Ureter (tissue), 1 donor: ENCODE measurements at places on chromosomes 11 and 22. TPM values are rescaled to one million over a fixed set of nuclear protein-coding genes. Genes with fewer than 3 reads are reported as not detected.

Gene TEX54
- total RNA-seq = not detected

- no peak for DNase-seq
These were observed 26.7 kb downstream of the CD44 start for GRCh38 chr11:35165423-35166368.

Gene ZDHHC13
- 44.1 TPM for total RNA-seq

- DNase-seq = no peak
These were observed 547.0 kb downstream of the TBC1D22A start for GRCh38 chr22:47309476-47309875.

Gene DNAJB7
- total RNA-seq = not detected

DNA sequence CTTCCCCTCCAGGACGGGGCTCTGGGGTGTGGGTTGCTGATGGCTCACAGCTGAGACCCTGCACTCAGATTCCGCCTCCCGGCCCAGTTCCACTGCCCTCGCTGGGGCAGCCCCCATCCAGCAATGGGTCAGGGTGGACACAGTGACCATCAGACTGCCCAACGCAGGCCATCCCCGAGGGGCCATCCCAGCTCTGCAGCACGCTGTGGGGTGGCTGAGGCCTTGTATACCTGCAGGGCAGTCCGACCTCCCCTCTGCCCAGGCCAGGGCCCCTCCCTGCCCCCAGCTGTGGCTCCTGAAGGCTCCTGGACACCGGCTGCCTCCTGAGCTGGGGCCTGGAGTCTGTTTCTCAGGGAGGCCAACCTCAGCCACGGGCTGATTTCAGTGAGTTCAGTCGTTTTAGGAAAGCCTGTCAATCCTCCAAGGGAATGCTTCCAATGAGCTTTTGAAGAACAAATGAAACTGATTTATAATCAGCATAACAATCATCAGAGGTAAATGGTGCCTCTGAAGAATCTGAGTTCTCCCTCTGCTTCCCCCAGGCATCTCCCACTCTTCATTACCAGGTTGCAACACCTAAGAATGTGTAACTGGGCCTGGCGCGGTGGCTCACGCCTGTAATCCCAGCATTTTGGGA lies 95.1 kb downstream of the CELSR1 start:
- DNase-seq = no peak

DNA sequence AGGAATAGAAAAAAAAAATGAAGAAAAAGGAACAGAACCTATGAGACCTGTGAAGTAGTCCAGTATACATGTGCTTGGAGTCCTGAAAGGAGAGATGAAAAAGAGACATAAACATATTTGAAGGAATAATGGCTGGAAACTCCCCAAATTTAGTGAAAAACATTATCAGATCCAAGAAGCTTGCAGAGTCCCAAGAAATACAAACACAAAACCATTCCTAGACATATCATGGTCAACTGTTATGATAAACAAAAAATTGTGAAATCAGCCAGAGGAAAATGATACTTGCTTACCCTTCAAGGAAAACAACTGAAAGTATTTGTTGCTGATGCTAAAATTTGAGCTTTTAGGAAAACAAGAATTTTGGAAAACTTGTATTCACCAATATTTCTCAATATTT lies 250.1 kb downstream of the DDX10 start:
- DNase-seq = no peak

Gene BACE1
- 28.2 TPM for total RNA-seq

DNA sequence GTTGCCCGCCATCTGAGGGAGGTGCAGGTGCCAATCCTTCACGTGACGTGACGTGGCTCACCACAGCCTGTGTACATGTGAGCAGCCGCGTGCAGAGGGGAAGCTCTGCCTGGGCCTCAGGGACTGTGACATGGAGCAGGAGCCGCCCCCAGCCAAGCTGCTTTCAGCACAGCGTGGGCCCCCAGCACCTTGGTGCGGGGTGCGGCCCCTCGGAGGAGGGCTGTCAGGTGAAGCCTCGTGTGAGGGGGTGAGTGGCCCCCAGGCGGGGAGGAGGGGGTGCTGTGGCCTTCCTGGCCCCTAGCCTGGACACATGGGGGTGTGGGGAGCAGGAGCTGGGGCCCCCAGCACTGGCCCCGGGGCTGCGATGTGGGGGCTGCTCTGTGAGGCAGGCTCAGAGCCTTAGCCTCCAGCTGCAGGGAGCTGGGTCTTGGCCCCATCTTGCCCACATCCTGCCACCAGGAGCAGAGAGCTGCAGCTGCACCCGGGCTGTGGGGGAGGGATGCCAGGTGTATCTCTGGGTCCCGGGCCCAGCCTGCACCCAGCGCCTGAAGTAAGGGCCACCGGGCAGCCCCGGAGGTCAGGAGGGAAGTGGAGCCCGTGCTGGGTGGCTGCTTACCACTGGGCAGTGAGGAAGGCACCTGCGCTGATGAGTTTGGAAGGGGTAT lies at the start of gene ADORA2A:
Gene ADORA2A (plus strand): TSS at position 100 of the 665 bp plus-strand sequence. CDS start 5,806 bp downstream, outside the sequence.
- no peak for DNase-seq

DNA sequence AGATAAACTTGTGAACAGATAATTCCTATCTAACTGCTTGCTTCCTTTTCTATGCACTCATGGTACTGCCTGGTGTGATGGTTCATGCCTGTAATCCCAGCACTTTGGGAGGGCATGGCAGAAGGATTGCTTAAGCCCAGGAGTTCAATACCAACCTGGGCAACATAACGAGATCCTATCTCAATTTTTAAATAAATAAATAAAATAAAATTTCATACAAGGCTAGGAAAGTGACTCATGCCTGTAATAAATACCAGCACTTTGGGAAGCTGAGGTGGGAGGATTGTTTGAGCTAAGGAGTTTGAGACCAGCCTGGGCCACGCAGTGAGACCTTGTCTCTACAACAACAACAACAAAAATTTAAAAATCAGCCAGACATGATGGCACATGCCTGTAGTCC lies 166.6 kb downstream of the COMMD9 start:
- DNase-seq = no peak

DNA sequence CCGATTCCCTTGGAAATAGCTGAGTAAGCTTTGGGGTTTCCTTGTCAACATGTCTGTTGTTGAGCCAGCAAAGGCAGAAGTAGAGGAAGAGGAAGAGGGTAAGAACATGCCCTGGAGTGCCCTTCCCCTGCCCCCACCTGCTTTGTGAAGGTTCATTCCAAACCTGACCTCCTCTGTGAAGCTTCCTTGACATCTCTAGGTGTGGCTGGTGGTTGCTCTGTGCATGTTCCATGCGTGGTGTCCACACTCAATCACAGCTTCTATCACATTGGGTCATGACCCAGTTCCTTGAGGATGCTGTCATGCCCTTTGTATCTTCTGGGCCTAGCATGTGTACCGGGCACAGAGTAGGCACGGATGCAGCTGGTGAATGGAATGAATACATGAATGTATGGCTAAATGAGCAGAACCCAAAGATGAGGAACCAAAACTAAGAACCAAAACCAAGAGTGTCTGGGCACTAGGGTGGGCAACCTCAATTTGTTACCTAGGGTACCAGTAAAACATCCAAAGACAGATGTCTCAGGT lies 23.7 kb upstream of the FXYD6 start:
- DNase-seq = no peak

DNA sequence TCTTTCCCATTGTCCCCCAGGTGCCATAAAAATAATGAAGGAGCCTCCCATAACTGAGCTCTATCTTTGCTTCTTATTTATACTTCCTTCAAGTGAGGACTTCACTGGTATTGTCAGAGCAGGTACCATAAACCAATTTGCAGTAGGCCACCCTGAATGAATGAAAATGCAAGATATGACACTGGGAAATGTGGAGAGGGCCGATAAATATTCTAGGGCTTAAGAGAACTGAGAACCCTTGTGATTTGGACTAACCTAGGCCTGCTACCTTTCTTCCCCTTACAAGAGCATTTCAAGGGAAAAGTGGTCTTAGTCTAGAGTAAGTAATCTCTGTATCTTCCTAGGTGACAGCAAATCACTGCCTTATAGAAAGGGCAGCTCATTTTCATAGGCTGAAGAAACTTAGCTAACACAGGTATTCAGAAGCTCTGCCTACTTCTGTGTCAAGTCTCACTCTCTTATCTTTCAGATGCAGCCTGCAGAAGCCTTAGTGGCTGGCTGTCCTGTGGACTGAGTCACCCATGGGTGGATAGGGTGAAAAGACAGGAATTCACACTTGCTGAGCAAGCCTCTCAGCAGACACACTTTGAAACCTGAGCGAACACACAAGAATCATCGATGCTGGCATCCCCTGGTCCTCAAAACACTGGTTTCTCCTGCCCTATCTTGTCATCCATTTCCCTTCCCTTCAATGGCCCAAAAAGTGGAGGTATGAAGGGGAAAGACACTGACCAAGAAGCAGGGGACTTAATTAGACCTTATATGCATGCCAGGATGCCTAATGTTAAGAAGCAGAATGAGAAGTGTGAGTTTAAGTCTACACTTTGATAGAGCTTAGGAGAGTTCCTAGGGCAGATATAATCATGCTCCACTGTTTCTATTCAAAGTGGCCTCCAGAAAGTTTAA lies 15.2 kb downstream of the NRIP3 start:
- DNase-seq = no peak

Gene PTPRCAP
- total RNA-seq = 6.4 TPM

GRCh38 chr11:19853920-19854319 lies 141.3 kb downstream of the NAV2 start:
- no peak for DNase-seq

DNA sequence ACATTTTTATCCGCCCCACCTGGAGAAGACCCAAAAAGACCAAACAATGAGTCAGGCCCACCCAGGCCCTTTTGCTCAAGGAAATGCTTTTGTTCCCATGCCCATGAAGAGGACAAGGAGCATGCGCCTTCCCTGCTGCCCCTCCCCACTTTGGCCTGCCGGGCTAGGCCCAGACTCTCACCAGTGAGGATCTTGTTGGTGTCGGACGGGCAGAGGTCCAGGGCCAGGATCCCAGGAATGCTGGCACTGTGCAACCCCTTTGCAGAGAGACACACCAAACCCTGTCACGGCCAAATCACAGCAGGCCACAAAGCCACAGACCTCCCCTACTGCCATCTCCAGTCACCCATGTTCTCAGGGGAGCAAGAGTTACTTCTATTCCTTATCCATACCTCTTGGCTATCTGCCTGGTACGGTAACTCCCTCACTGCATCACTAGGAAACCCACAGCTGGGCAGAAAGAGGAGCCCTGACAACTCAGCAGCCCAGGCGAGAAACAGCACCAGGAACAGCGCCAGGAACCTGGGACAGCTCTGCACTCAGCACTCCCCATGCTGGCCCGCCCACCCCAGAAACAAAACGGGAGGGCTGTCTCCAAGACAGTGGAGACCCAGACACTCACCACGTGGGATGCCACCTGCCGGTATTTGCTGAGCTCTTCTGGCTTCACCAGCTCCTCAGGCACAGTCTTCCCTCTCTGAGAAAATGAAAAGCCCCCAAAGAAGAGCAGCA lies 5.5 kb downstream of the PRPF19 start:
- DNase-seq = no peak

DNA sequence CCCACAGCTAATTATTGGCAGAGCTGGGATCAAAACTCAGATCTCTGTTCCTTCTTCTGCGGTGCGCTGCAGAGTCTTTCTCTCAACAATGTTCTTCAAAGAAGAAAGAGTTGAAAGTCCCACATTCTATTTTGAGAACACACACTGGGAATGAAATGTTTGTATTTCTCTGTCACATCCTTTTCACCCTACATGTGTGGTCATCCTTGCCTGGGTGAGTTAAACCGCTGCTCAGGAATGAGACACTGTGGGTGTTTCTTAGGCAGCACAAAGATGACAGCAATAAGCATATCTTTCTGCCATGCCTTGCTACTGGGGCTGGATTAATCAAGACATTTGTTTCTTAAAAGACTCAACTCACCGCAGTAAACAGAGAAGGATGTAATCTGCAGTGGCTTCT lies 222.6 kb downstream of the LARGE1 start:
- no peak for DNase-seq

Gene CHST1
- 0.81 TPM for total RNA-seq

GRCh38 chr22:36590441-36591056 lies 61.6 kb upstream of the EIF3D start:
- DNase-seq = no peak

Gene OR52I1
- not detected for total RNA-seq

Gene SLC22A8
- total RNA-seq = not detected

DNA sequence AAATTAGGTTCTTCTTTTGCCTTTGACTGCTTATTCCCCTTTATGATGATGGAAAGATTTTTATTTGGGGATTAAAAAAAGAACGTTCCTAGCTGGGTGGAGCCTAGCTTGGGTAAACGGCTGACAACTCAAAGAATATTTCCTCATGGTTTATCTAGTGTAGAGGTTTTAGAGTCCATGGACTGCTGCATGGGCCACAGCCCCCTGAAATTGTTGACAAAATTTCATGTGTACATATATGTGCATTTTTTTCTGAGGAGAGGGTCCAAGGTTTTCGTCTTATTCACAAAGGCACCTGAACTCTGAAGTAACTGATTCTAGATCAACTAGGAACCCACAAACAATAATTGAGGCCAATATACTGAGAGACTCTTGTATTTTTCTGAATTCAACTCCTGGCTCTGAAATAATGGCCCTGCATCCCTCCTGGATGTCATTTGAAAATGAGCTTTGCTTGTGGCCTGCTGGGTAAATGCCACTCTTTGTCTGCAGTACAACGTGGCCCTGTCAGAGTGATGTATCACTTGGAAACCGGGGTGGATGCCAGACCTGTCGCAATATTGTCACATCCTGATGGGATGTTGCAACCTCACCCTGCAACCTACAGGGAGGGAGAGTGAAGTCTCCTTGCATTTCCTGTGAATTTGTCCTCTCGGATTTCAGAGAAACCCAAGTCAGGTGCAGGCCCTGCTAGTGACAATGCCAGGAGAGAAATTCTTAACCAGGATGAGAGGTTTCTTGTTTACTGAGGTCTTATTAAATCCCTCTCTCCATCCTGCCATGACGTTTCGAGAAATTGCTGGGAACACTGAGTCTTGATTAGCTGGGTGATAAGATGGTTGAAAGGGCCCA lies 33.8 kb downstream of the EHF start:
- DNase-seq = peak; percentile 89

- no peak for DNase-seq
These were observed 14.2 kb downstream of the F2 start for GRCh38 chr11:46733234-46733633.

DNA sequence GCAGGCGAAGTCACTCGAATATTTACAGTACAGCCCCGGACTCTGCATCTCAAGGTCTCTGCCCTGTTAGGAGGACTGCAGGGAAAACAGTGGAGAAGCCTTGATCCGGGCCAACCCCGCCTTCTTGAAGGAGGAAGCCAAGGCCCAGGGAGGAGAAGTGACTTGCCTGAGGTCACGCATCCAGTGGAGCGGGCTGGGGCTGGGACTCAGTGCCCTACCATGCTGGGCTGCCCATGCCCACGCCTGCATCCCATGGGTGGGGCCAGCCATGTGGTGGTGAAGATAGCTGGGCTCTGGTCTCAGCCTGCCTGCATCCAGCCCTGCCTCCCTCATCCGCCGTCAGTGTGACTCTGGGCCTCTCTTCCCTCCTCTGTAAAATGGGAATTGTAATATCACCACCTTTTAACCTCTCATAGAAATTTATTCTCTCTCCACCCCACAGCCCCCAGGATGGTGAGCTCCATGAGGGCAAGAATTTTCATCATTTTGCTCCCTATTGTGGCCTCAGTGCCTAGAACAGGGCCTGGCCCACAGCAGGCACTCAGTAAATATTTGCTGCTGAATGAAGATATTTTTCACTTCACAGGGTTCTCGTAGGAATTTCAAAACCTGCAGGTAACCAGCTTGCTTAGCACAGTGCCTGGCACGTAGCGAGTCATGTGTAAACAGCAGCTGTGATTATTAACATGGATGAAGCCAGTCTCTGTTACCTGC lies 57.3 kb downstream of the OTOG start:
- no peak for DNase-seq

- DNase-seq = peak; percentile 57
These were observed 437.8 kb upstream of the CCDC90B start for GRCh38 chr11:83723999-83724398.

Gene BTBD18
- not detected for total RNA-seq

- DNase-seq = no peak
These were observed 124.6 kb downstream of the ABTB2 start for GRCh38 chr11:34233215-34233614.

- DNase-seq = peak; percentile 37
These were observed 75.4 kb downstream of the TRIM29 start for GRCh38 chr11:120062561-120062930.
